ENCODE measurements at places on chromosomes 1 and 21. TPM values are rescaled to one million over a fixed set of nuclear protein-coding genes. Genes with fewer than 3 reads are reported as not detected.

DNA sequence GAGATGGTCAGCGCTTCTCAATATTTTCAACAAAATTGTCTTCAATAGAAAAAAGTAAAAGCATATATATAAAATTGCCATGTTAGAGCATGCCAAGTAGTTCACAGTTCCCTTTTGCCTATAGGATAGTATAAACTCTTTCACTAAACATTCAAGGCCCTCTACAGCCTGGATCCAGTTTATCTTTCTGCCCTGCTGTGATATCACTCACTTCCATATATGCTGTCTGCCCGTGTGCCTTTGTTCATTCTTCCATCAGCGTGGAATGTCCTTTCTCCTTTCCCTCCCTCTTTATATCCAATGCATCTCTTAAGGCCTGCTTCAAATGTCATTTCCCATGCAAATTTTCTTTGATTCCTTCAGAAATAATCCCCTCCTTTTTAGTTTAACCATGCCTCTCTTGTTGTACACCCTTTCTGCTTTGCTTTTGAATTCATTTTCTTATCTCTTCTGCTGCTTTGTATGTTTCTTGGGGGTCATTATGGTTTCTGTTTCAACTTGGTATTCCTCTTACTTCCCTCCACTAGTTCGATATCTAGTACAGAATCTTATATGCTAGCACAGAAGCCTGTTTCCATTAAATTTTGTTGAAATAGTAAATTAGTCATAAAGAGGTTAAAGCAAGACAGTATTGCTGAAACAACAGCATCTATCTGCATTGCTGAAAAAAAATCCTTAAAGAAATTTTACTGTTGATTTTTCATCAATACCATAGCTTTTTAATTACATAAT is 44.7 kb downstream of the XCL2 start:
- no peaks in the 10 kb centered on the region for H3K27me3 ChIP-seq
- no peak overlapping the region for H3K27ac ChIP-seq

GRCh38 chr1:2552189-2552588 is 4.0 kb upstream of the TNFRSF14 start:
- H3K27ac ChIP-seq, result no peak overlapping the region
- H3K4me3 ChIP-seq, result no peak overlapping the region
- H3K4me1 ChIP-seq, result peaks cover 35% of the 10 kb centered on the region
- no peaks in the 10 kb centered on the region for H3K27me3 ChIP-seq

- no peaks in the 10 kb centered on the region for H3K4me1 ChIP-seq
- H3K36me3 ChIP-seq, result no peaks in the 10 kb centered on the region
- H3K4me3 ChIP-seq, result no peak overlapping the region
- H3K27ac ChIP-seq, result no peak overlapping the region
These were observed 792.8 kb upstream of the B3GALT2 start for GRCh38 chr1:193979219-193979618.

Gene CFHR3
- total RNA-seq, result not detected

Gene RBBP5
- total RNA-seq, result 21.6 TPM
